GM12864 (cell line): ENCODE measurements at places on chromosomes 16 and 17.

- no peak for DNase-seq
These were observed 60.2 kb downstream of the RAI1 start for GRCh38 chr17:17741349-17742023.

DNA sequence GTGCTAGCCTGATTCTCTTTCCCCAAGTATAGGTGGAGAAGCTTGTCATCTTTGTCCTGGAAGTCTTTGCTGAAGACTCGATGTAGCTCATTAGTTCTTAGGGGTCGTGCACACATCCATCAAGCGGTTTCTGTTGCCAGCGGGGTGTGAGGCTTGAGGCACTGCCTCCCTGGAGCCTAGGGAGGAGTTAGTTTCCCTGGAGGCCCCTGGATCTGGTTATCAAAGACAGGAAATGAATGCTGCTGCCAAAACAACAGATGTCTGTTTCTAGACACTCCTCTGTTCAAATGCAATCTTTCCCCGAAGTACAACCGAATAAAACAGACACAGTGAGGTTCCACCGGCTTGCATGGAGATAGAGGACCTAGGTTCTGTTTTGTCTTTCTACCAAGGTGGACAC is 17.5 kb downstream of the HS3ST4 start:
- no peak for DNase-seq

GRCh38 chr17:55814377-55814776 is 63.5 kb downstream of the PCTP start:
- no peak for DNase-seq

DNA sequence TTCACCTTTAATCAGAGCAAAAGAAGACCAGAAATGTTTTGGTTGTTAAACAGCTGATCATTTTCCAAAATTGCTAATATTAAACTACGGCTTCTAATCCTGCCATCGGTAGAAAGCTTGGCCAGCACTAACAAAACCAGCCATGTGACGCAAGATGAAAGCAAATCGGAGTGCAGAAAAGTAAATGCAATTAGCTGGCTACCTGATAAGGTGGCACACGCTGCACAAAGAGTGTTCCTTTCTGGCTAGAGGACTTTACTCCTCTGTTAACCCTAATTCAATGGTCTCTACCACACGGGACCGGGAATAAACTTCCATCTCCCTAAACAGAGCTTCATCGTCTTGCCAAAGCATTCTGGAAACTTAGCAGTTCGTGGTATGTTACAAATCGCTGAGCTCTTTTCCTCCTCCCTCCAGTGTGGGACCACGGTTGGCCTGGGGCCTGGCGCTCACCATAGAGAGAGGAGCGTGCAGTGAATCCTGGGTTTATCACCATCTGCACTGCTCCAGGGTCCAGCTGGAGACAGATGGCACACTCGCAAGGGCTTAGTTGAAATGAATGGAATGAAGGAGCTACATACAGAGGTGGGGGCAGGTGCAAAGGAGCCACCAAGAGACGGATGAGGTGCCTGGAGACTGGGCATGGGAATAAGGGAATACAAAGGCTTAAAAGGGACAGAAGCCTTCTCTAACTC is 10.1 kb upstream of the COG1 start:
- DNase-seq = no peak

DNA sequence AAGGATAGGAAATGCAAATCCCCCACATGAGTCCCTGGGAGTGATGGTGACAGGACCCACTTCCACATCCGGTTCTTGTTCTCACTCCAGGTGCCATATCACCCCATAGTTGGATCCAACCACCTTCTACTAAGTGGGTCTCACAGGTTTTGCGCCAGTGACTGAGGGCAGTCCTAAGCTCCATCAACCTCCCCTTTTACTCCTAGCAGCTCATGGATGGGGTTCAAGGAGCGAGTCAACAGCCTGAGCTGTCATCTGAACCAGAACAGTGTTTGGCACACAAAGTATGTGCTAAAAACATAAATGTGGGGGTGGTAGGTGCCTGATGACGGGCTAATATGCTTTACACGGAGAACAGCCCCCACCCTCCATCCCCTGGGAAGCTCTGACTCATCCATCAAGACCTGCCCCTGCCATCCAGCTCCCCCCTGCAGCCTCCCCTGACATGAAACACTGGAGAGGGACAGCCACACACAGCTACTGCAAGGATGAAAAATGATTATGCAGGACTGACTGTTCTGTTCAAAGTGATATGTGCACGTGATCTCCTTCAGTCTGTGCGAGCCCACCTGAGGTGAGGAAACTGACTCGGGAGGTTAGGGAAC is 143.2 kb upstream of the CDH5 start:
- no peak for DNase-seq

GRCh38 chr16:12754824-12755543 is 48.7 kb downstream of the CPPED1 start:
- DNase-seq = no peak

- no peak for DNase-seq
These were observed 20.2 kb upstream of the NCBP3 start for GRCh38 chr17:3866276-3866675.

GRCh38 chr17:83121921-83122820 is 42.8 kb downstream of the METRNL start:
- DNase-seq = no peak

- no peak for DNase-seq
These were observed 11.0 kb upstream of the PMFBP1 start for GRCh38 chr16:72182976-72183375.
